ENCODE measurements at places on chromosomes 13 and 19.

- DNase-seq, result no peak
Measured at GRCh38 chr19:34288381-34288780, 34.0 kb downstream of the GARRE1 start.

GRCh38 chr13:110874508-110874960 lies 40.3 kb downstream of the ANKRD10 start:
- DNase-seq, result no peak

DNA sequence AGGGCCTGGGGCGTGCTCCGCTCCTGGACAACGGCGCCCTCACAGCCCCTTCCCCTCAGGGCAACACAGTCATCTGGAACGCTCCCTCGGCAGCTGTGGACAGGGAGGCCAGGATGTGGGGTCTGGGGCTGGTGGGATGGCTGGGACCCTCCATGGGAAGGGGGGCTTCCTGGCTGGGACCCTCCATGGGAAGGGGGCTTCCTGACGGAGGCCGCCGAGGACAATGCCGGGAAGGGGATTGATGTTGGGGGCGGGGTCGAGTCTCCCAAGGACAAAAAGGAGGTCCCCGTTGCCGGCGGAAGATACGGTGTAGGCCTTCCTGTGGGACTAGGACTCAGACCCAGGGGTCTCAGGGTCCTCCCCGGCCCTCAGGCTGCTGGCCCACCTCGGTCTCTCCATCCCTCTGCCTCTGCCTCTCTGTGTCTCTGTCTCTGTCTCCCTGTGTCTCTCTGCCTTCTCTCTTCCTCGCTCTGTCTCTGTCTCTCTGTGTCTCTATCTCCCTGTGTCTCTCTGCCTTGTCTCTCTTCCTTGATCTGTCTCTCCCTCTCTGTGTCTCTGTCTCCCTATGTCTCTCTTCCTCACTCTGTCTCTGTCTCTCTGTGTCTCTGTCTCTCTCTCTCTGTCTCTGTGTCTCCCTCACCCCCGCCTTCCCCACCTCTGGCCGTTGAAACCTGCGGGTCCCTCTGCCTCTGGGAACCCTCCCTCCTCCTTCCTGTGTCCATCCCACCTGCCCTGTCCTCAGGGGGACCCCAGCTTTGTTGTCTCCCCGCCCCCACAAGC lies 2.7 kb upstream of the MADCAM1 start:
- no peak for DNase-seq

DNA sequence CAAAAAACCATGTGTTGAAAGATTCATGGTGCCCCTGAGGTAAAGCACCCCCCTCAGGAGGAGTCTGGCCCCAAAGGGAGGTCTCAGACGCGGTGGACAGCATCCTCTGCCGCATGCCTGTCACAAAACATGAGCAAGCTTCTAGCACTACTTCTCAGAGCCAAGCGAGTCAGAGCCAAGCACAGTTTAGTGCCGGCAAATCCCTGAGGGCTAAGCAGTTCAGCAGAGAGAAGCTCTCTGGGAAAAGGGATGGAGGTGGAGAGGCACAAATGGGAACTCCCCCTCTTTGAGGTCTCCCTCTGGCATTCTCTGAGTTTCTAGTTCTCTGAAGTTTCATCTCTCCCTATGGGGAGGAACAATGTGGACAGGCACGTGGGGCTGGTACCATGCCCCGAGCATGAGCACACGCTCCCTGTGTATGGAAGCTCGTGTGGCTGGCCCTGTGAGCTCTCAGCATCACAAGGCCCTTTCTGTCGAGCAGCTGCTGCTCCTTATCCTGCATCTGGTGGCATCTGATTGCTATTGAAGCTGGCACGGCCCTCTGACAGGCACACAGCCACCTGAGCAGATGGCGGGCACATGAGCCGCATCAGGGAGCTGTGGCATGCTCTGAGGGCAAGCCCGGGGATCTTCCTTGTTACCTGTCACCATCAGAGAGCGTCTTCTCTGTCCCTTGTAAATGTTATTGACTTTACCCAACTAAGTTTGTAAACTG lies 325.1 kb downstream of the SLC7A1 start:
- no peak for DNase-seq

DNA sequence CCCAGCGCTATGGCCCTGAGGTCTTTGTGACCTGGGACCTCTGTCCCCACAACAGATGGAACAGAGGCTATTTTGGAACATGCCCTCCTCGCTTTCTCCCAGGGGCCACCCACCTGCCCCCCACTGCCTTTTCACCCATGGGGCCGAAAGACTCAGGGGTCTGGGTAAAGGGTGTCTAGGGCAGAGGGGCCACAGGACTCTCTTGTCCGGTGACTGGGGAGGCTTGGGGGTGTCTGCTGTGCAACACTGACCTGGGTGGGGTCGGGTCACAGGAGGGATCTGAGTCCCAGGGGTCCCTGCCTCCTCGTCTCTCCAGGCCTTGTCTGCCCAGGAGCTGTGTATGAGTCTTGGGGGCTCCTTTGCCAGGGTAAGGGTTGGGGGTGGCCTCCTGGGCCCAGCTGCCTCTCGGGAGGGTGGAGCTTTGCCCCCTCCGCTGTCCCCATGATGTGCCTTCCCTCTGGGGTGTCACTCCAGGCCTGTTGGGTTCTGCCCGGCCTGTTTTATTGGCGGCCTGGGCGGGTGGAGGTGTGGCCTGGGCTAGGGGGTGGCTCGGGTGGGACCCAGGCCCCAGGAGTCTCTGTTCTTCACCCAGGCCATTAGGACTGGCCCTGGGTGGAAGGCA lies 2.1 kb downstream of the ARID3A start:
- no peak for DNase-seq

DNA sequence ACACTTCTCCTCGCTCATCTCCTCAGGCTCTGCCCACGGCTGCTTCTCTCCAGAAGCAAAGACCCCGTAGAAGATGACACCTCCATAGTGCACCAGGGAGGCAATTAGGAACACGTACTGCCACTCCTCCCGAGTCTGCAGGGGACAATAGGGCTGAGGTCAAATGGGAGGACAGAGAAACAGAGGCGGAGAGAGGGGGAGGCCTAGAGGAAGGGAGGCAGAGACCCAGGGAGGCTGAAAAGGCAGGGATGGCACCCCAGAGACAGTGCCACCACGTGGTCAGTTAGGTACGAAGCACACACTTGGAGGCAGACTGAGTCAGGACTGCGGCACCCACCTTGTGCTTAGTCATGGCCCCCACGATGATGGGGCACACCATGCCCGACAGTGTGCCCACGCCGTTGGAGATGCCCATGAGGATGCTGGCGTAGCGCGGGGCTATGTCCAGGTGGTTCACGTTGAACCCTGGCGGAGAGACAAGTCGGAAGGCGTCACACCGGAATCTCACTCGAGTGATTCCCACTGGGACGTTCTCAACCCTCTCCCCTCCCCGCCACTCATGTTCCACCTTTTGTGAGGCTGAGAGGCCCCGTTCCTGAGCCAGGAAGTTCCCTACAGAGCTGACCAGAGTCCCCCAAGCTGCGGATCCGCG lies 5.6 kb downstream of the GFY start:
- no peak for DNase-seq

DNA sequence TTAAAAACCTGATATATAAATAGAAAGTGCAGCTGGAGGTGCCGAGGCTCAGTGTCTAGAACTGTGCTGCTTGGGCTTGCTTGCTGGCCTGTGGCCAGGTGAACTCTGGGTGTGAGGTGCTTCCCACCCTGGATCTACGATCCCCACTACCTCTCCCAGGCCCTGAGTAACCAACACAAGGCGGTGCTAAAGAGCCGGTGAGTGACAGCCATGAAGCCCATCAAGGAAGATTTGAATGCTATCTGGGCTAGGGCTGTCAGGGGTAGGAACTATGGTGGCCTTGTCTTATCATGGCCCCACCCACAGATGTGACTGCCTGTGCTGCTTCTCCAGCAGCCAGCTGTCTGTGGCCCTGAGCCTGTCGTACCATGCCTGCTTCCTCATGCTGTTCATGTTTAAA lies 25.6 kb upstream of the ZNF91 start:
- no peak for DNase-seq

GRCh38 chr19:41588497-41589209 lies 12.7 kb downstream of the CEACAM21 start:
- no peak for DNase-seq

- no peak for DNase-seq
Measured at GRCh38 chr19:33194886-33195644, 935 bp downstream of the LRP3 start.

DNA sequence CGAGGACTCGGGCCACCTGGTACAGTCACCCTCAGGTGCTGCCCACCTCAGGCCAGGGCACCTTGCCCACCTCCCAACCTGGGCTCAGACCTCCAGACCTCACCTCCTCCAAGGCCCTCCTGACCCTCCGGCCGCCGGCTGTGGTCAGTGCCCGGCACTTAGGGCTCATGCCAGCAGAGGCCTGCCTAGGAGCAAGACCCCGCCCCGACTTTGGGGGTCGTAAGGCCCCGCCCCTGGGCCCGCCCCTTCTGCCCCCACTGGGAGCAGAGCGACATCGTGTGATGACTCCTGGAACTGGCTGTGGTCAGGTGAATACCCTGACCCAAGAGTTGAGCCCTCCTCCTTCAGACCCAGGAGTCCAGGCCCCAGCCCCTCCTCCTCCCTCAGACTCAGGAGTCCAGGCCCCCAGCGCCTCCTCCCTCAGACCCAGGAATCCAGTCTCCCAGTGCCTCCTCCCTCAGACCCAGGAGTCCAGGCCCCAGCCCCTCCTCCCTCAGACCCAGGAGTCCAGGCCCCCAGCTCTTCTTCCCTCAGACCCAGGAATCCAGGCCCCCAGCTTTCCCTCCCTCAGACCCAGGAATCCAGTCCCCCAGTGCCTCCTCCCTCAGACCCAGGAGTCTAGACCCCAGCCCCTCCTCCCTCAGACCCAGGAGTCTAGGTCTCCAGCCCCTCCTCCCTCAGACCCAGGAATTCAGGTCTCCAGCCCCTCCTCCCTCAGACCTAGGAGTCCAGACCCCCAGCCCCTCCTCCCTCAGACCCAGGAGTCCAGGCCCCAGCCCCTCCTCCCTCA lies at the start of gene SBK2:
SBK2 (minus strand) TSS at position 183 of the 790 bp plus-strand sequence. CDS start 839 bp downstream, outside the sequence.
- DNase-seq, result no peak

GRCh38 chr13:111051041-111051725 lies 63.9 kb upstream of the ARHGEF7 start:
- DNase-seq, result no peak

DNA sequence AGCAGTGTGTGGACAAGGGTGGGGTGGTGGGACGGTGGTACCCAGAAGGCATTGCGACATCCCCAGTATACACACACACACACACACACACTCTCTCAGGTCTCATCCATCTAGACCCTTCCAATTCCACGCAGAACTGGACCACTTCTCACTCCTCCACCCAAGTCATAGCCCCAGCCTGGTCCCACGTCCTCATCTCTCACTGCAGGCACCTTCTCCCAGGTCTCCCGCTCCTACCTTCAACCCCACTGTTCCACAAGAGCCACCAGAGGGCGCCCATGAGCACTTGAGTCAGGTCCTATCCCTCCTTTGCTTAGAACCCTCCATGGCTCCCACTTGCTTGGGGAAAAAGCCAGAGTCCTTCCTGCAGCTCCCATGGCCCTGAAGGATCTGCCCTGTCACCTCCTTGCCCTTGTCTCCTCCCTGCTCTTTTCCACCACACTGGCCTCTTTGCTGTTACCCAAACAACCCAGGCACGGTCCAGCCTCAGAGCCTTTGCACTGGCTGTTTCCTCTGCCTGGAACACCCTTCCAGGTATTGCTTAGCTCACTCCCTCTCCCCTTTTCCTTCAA lies 62.6 kb downstream of the IER2 start:
- DNase-seq, result no peak

- DNase-seq, result no peak
Measured at GRCh38 chr13:51220706-51221105, 1.5 kb upstream of the FAM124A start.

GRCh38 chr13:51921790-51922740 lies 60.3 kb downstream of the CCDC70 start:
- DNase-seq, result no peak
